ENCODE measurements at places on chromosomes 16 and 17.

DNA sequence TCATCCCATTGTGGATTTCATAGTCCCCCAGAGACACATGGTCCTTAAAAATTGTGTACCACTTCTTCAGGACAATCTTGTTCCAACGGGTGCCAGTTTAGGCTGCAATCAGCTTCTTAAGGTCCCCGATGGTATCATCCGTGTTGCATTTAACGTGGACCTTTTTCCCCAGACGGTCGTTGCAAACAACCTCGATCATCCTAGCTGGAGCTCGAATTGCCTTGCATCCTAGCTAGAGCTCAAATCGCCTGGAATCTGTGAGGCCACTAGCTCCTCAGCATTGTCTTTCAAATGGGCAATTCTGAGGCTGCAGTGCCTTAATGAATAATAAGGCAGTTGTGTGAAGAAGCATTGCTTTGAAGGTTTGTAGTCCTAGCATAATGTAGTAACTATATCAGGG lies 37.7 kb upstream of the RHBDL3 start:
- DNase-seq = no peak

DNA sequence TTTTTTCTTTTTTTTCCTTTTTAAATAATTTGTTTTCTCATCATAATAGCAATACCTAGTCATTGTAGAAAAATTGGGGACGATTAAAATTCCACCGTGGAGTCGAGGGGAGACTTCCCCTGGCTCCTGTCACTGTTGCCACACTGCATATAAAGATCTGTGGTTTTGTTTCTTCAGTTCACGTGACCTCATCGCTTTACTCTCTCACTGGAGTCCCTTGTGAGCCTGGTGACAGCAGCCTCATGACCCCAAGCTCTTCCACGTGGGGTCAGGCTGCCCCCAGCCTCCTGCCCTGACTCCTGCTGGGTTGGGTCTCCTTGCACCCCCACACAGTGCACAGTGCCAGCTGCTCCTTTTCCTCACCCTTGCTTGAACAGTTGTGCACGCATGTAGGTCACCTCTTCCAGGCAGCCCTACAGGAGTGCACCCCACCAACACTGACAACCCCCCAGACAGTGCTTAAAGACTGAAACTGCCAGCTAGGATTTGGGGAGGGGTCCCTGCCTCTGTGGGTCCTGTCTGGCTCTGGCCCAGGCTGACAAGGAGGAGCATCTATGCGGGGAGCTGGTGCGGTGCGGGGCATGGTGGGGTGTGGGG lies 7.3 kb upstream of the METRNL start:
- DNase-seq = no peak

- DNase-seq = peak; percentile 79
Measured at GRCh38 chr17:29257756-29258155, 11.1 kb downstream of the CRYBA1 start.

DNA sequence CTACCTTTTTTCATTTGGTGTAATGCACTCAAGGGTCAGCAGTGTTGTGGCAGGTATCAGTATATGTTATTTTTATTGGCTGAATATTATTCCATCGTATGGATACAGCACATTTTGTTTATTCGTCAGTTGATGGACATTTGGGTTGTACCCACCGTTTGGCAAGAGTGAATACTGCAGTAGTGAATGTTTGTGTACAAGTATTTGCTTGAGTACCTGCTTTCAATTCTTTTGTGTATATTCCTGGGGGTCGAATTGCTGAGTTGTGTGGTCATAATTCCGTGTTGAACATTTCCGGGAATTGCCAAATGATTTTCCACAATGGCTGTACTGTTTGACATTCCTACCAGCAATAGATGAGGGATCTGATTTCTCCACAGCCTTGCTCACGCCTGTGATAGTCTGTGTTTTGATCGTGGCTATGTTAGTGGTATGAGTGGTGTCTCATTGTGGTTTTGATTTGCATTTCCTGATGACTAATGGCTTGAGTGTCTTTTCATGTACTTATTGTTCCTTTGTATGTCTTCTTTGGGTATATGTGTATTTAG lies 108.4 kb downstream of the OR1D5 start:
- peak; percentile 91 for DNase-seq

GRCh38 chr16:27571433-27572326 lies 21.7 kb downstream of the KATNIP start:
- DNase-seq = no peak

DNA sequence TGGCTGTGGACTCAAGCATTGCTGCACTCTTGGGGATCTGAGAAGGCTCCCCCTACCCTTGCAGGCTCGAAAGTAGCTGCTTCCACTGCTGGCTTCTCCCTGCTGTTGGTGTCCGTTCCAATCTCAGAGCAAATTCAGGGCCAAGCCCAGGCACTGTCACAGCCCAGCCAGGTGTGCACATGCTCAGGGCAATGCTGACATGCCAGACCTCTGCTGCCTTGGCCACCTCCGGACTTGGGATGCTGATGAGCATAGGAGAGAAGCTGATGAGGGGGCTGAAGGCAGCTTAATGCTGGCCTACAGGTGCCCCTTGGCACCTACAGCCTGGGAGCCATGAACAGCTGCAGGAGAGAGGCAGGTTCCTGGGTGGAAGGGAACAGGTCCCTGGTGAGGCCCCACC lies 273.7 kb upstream of the KCNJ16 start:
- no peak for DNase-seq

- DNase-seq = peak; percentile 20
Measured at GRCh38 chr16:30354423-30355143, 525 bp downstream of the CD2BP2 start.

DNA sequence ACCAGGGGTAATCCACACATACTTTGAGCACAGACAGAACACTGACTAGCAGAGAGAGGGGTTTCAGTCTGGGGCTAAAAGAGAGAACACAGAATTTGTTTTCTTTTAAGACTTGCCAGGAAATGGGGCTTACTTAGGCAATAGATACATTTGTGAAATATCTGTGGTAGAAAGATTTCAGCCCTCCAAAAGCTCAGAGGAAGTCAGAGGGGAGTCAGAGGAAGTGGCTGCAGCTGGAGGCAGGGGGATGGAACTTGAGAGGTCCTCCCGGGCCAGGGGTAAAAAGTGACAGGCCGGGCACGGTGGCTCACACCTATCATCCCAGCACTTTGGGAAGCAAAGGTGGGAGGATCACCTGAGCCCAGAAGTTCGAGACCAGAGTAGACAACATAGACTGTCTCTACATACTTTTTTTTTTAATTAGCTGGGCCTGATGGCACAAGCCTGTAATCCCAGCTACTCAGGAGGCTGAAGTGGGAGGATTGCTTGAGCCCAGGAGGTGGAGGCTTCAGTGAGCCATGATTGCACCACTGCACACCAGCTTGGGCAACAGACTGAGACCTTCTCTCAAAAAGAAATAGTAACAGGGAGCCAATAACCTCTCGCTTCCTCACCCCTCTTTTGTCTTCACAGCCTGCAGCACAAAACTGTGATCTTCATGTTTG lies 49.9 kb downstream of the NLRC5 start:
- peak; percentile 77 for DNase-seq

GRCh38 chr16:3158026-3158509 lies 23.2 kb downstream of the ZNF213 start:
- DNase-seq = no peak

DNA sequence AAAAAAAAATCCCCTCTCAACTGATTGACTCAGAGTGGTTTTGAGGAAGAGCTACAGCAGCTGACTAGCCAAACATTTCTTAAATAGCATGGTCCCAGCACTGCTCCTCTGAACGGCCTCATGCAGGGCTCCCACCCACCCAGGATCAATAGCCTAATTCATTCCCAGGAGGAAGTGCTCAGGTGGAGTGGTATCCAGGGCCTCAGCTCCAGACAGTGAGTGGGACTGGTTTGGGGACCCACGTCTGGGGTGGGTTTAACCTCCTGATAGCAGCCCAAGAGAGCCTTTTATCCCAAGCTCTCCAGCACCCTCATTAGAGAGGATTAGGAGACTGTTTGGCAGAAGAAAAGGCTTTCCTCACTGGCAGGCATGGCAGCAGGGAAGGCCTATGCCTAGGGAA lies 68.5 kb upstream of the CDH5 start:
- DNase-seq = no peak

- DNase-seq = peak; percentile 39
Measured at GRCh38 chr17:59764292-59764741, 56.9 kb downstream of the VMP1 start.

DNA sequence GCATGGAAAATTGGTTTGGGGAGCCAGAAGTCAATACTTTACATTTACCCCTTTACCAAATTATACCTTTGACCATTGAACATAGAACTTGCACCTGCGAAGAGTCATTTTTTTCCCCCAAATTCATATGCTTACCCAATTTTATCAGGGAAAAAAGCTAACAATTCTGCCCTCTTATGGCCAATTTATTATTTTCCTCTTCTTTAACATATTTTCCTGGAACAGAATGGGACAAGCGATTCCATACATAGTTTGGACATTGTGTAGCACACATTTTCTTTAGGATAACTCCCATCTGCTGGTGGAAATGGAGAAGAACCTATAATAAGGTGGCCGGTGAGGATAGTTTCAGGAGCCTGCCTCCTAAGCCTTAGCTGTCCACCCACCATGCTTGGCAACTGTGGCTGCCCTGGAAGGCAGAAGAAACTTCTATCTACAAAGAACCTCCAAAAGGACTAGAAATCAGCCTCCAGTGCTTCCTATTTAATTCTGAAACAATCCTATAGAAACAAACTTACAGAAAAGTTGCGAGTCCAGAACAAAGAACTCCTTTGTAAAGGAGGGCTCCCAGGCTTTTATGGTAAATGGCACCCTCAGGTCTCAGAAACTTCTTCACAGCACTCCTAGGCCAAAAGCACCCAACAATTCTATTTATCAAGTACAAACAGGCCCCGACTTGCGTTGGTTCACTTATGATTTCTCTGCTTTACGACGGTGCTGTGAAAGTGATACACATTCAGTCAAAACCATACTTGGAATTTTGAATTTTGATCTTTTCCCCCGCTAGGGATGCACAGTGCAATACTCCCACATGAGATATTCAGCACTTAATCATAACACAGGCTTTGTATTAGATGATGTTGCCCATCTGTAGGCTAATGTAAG lies 64.1 kb upstream of the CACNG4 start:
- peak; percentile 11 for DNase-seq

DNA sequence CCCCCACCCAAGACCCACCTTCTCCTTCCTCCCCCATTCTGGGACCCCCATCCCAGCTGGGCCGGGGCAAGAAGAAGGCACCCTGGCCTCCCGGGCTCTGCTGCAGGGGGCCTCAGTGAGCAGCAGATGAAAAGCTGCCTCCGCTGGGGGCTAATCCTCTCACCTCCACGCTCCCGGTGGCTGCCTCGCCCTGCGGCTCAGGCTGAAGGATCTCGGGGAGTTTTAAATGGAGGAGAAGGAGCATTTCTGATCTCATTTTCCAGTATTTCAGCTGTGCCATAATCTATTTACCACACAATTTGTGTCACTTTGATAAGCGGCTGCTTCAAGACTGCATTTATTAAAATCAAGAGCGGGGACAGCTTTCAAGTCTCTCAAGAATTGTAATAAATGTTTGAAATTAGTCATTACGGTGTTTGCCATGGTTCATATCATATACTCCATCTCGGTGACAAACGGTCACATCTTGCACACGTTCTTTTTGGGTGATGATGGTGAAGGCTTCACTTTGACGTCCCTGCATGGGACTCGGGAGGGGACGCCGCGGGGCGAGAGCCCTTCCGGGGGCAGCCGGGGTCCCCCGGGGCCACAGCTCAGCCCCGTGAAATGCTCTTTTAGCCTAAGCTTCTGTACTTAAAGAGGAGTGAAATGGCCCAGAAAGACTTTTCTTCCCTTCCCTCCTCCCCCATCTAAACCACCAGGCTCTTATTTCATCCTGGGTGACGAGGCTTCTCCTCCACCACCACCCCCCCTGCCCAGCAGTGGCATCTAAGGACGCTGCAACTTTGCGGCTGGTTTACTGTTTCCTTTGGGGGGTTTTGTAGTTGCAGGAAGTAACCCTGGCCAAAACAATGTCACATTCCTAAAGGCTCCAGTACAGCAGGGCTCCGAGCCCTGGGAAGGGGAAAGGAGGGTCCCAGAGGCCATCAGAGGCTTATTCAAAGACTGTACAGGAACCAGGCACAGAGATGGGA lies 313.1 kb upstream of the TNRC6C start:
- DNase-seq = peak; percentile 15

All from fibroblast of lung (primary cell).